ENCODE measurements at places on chromosomes 4 and X.

GRCh38 chr4:111066447-111066846, 443.6 kb upstream of the PITX2 start:
- DNase-seq: no peak

DNA sequence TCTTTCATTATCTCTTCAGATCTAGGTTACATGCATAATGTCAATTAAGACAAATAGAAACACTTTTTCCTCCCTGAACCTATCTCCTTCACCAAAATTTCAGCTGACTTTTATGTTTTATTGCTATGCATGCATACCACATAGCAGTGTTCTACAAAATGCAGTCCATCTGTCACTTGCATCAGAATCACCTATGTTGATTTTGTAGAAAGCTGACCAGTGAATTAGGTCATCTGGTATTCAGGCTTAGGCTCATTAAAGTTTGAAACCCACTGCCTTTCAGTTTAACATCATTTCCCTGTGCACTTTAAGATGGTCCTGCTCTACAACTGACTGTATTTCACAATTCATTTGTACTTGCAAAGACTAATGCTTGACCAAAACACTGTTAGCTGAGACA, 277.9 kb downstream of the CFAP299 start:
- DNase-seq: no peak

GRCh38 chr4:145168581-145169187, 11.7 kb downstream of the OTUD4 start:
- DNase-seq: no peak

GRCh38 chr4:54169176-54169575, 59.9 kb upstream of the PDGFRA start:
- DNase-seq: no peak

DNA sequence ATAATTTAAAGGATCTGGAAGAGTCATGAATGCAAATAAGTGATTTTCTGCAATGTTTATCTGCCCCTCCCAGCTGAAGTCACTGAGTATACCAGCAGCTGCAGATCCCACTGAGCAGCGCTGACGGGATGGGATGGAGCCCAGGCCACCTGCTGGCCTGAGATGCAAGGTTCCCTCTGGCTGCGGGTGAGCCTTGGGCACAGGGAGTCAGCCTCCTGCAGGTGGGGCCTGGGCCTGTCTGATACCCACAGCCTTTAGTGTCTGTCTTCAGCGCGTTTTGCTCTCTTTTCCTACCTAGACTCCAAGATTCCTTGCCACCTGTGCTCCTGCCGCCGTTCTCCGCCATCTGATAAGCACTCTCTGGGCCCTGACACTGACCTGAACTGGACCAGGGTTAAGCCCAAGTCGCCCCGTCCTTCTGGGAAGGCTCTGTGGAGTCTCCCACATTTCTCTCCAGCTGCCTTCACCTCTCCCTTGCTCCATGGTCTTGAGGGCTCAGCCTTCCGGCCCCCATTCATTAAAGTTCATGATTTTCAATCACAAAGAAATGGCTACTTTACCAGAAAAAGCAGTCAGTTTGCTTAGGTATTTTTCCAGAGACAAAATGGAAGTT, 223.1 kb upstream of the FAT1 start:
- DNase-seq: no peak

DNA sequence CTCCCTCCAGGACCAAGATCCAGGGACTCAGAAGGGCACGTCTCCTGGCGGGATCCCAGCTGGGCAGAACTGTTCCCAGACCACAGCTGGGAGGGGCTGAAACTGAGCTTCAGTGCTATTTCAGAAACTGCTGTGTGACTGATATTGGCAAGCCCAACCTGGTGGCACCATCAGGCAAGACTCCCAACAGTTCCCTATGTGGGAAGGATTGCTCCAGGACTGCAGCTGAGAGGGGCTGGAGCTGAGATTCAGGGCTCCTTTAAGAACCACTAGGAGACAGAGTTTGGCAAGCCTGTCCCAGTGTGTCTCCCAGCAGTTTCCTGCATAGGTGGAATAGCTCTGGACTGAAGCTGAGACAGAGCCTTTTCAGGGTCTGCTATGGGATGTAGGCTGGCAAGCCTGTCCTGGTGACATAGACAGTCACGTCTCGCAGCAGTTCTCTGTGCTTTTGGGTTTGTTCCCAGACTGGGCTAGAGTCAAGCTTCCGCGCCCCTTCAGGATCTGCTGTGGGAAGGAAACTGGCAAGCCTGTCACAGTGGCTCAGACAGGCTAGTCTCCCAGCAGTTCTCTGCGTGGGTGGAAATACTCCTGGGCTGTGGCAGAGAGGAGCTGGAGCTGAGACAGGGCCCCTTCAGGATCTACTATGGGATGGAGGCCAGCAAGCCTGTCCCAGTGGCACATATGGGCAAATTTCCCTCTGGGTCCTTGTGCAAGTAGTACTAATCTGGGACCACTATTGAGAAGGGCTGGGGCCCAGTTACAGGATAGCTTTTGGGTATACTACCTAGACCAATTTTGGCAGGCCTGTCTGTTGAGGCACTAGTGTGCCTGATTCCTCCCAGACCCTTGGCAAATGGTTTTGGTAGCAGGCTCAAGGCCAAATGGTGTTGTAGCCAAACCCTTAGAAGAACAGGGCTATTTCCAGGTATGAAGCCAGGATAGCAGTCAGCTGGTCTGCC, 20.2 kb upstream of the MED14 start:
- DNase-seq: no peak

Measured in anterior cingulate cortex (tissue), 58 donors.